AG08395 (cell line): ENCODE measurements at places on chromosomes 3 and 15.

DNA sequence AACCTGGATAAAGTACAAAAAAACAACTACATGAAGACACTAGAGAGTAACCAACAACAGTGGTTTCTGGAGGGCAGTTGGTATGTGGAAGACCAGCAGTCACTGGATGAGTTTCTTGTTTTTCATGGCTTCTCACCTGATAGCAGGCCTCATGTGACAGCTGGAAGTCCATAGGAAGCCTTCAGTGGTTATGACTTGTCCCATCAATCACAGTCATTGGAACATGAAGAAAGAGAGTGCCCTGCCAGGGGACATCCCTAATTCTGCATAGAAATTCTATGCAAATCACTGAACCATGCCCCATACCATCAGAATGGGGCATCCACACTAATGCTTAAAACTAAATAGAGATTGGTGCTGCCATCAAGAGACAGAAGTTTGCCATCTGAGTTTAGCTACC lies 81.6 kb downstream of the AKAP13 start:
- DNase-seq = no peak

GRCh38 chr15:62742409-62743171 lies 300.0 kb upstream of the TPM1 start:
- peak; percentile 79 for DNase-seq

- DNase-seq = no peak
Observed at GRCh38 chr15:101255615-101256241, 3.9 kb upstream of the CHSY1 start.

GRCh38 chr3:32018757-32019564 lies 37.4 kb downstream of the ZNF860 start:
- DNase-seq = peak; percentile 68

GRCh38 chr3:138124706-138125355 lies 7.4 kb downstream of the A4GNT start:
- peak; percentile 57 for DNase-seq

DNA sequence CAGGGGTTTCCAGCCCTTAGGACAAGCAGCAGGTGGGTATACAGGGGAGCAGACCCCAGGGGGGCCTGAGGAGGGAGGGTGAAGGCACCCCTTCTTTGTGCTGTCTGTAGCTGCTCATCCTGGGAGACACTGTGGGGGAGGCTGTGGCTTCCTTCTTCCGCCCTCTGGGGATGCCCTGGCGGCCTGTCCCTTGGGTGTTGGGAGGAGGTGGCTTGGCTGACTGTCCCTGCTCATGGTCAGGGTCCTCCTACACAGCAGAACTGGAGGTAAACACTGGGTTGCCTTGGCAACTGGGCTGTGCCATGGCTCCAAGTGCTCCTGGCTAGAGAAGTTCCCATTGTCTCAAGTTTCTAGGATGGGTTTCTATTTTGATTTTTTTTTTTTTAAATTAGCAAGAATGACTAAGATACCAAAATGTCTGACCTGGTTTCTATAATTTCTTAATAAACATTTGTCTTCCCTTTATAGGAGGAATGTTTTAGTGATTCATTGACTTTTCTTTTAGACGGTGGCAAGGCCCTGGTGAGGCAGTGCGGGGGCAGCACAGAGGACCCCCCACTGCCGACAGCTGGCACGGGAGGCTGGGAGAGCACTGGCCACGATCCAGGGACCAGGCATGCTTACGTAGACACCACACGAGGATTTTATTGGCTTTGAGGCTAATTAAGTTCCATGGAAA lies 12.4 kb downstream of the KLF13 start:
- peak; percentile 84 for DNase-seq

DNA sequence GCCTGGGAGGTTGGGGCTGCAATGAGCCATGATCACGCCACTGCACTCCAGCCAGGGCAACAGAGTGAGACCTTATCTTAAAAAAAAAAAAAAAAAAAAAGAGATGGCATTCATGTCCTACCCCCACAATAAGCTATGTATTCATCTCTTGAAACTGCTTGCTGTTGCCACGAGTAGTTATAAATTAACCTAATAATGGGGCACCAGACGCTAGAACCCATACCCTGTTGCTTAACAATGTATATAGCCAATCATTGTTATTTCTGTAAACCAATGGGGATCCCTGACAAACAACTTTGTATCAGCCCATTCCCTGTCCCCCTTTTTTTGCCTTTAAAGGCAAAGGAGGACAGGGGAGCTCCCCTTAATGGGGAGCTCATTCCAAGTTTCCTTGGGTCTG lies 2.8 kb upstream of the LACTB start:
- DNase-seq = no peak

GRCh38 chr15:88299497-88299896 lies 43.0 kb upstream of the NTRK3 start:
- DNase-seq = no peak

DNA sequence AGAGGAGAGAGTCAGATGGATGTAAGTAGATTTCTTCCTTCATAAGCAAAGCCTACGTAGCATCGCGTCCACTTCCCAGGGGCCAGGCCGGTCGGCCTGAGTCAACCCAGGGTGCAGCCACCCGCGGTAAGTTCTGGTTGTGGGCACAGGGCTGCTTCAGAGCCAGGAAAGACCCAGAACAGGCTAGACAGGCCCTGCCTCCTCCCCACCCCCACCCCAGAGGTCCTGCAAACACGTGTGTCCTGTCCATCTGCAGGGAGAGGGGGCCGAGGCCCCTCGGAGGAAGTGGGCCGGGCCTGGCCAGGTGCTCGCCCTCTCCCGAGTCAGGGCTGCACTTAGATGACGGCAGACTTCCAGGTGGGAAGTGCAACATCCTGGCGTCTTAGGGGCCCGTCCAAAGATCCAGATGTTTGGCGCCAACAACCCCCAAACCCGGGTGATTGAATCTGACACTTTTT lies 100.8 kb upstream of the ALDH1A3 start:
- no peak for DNase-seq

DNA sequence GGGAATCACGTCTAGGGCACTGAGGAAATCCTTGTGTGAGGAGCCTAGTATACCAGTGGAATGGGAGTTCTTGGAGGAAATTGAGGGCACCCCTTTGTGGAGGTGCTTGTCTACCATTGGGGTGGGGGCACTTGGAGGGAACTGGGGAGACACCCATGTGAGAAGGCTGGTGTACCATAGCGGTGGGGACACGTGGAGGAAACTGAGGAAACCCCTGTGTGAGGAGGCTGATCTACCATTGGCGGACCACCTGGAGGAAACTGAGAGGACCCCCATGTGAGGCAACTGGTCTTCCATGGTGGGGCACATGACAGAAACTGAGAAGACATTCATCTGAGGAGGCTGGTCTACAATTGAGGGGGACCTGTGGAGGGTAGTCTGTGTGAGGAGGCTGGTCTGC lies 164.5 kb downstream of the FBLN2 start:
- DNase-seq = no peak
